Activated CD4-positive, alpha-beta T cell treated with anti-CD3 and anti-CD28 coated beads, Interleukin-2, amount 50 U/mL, for 48 hours (primary cell): ENCODE measurements at places on chromosomes 7 and 10.

- no peak for DNase-seq
Observed at GRCh38 chr7:157854066-157854891, 517.5 kb downstream of the DNAJB6 start.

GRCh38 chr7:30925117-30925516 is 13.5 kb downstream of the AQP1 start:
- no peak for DNase-seq

GRCh38 chr7:7510794-7511193 is 24.9 kb downstream of the COL28A1 start:
- no peak for DNase-seq

DNA sequence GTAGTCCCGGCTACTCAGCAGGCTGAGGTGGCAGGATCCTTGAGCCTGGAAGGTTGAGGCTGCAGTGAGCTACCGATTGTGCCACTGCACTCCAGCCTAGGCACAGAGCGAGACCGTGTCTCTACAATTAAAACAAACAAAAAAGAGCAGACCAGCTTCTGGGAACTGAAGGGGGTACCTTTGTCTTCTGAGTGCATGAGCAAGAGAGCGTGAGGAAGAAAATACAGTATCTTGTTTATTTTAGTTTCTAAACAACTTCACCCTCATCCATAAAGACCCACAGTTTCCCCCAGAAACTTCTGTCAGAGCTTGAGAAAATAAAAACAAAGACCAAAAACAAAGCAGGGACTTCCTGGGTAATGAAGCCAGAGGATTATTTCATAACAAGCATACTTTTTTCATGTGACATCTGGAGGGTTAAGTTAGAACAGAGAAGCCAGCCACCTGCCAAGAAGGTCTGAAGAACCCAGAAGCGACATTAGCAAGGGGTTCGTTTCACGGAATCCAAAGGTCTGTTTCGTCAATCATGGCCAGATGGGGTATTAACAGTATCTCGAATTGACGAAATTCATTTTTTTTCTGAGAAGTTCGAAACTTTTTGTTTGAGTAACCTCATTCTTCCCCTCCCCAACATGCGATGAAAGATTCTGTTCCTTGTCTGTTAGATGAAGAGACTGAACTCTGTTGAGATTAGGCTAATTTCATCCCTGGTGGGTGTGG is 10.2 kb upstream of the IL2RA start:
- no peak for DNase-seq

GRCh38 chr10:13890233-13891127 is 303.7 kb downstream of the PRPF18 start:
- DNase-seq: peak; percentile 15

DNA sequence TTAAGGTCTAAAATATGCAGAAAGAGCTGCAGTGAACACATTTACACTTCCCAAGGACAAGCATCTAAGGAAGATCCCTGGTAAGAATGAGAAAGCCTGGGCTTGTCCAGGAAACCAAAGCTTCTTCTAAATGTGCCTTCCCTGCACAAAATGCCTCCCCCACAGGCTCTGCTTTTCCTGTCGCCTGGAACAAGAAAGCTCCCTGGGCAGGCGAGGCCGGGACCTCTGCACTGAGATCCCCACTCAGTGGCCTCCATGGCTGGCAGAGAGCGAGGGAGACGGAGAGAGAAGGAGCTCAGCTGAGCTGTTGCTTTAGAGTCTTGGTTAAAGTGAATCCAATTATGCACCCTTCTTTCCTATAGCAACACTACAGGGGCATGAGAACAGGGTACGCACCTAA is 75.6 kb downstream of the AMZ1 start:
- no peak for DNase-seq

DNA sequence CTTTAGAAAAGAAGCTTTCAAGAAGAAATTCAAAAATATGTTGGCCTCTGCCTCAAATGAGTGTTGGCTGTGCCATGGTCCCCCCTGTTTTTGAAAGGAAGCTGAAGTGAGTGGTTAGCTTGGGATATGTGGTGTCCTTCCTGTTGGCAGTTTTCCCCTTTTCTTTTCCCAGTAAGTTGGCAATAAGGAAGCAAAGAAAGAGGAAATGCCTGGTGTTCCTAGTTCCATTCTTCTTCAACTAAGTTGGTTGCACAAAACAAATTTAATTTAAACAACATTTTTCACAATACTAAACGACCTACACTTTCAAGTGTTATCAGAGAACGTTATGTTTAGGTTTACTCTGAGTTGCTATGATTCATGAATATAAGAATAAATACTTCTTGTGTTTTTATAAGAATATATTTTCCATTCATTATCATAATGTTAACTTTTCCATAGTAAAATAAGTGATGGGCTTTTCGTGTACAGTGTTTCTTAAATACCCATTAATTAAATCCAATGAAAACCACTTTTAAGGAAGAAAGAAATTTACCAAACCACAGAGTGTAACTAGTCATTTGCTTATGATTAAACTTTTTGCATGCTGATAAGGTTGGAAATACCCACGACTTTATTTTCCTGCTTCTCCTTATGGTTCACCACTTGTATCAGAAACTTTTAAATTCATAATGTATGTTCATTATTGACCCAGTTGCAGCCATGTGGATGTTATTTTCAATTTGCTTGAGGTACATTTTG is 7.7 kb downstream of the HDAC9 start:
- DNase-seq: no peak

- no peak for DNase-seq
Observed at GRCh38 chr7:66380272-66380888, 175.2 kb downstream of the TPST1 start.

DNA sequence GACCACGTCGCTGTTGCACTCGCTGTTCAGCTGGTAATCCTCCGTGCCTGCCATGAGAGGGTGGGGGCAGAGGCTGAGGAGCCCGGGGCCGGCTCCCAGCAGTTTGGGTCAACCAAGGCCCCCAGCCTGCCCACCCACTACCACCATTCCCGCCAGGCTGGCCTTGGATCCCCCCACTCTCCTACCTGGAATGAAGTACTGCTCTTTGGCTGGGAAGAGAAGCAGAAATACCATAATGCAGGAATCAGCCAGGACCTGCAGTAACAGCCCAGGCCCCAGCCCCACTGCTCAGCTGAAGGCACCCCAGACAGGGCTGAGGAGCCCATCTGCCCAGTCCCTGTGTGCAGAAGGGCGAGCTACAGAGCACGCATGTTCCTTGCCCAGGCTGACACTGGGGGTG is 138.0 kb downstream of the SLIT1 start:
- no peak for DNase-seq

DNA sequence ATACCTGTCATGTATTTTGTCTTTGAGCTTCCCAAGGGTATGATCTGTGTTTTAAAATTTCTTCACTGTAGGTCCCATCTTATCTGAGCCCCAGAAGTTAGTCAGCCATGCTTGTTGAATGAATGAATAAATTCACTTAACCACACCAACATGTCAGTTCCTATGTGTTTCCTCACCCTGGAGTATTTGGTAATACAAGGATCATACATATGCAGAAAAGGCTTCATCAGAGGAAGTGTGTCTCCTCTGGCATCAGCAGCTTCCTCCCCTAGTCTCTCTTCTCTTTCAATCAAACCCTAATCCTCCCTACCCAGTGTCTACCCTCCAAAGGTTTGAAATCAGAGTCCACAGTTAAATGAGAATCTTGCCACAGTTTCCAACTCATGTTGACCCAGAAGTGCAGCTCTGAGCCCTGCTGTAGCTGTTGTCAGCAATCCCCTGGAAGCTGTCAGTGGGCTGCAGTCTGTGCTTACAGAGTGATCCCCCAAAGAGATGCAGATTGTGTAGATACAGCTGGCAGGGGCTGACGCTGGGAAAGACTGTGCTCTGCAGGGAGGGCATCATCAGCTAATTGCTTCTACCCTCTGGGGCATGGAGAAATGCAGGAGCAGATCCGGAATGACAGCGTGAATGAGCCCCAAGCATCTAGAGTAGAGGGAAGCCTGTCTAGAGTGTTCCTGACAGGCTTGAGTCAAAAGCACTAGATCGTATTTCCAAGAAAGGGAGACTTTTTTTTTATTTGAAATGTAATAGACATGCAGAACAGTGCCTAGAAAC is 105.0 kb upstream of the WDR11 start:
- no peak for DNase-seq

GRCh38 chr7:151520419-151521261 is 945 bp upstream of the RHEB start:
- DNase-seq: peak; percentile 52

DNA sequence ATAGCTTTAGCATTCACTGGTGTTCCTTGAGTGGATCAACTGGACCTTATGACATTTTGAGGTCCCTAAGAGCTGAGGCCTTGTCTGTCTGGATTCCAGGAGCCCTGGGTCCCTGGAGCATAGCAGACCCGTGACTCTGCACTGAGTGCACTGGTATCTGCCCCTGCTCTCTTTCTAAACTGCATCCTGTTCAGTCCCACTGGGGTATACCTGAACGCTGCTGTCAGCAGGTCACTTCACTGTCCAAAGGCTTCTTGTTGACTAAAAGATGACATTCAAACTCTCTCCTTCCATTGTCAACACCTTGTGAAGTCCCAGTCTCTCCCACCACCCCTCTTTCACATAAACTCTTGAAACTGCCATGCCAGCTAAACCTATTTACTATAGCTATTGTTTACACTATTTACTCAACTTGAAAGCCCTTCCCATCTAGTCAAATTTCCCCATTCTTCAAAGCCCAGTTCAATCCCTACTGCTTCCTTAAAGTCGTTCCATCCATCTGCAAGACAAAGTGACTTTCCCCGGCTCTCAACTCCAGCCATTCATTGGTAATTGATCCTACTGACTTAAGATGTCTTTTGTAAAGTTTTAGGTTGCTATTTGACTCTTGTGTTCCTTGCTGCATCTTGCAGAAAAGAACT is 523.3 kb downstream of the KCNMA1 start:
- DNase-seq: no peak

DNA sequence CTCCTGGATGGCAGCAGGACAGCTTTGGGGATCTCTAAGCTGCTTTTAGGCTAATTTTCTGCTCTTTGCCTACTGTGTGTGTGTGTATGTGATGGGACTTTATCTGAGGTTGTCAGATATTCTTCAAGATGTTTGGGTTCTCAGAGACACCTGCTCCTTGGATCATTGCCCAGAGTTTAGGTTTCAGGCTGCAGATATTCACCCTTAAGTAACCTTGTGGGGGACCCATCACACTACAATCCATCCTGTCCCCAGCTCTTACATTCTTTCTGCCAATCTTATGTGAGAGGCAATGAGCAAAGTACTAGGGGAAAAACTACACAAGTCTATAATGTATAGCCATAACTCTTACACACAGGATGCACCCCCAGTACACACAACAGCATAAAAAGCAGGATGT is 263.0 kb upstream of the ZWINT start:
- no peak for DNase-seq

GRCh38 chr10:90389876-90390275 is 468.0 kb downstream of the HTR7 start:
- no peak for DNase-seq

- DNase-seq: no peak
Observed at GRCh38 chr10:56646329-56647111, 285.5 kb upstream of the ZWINT start.

DNA sequence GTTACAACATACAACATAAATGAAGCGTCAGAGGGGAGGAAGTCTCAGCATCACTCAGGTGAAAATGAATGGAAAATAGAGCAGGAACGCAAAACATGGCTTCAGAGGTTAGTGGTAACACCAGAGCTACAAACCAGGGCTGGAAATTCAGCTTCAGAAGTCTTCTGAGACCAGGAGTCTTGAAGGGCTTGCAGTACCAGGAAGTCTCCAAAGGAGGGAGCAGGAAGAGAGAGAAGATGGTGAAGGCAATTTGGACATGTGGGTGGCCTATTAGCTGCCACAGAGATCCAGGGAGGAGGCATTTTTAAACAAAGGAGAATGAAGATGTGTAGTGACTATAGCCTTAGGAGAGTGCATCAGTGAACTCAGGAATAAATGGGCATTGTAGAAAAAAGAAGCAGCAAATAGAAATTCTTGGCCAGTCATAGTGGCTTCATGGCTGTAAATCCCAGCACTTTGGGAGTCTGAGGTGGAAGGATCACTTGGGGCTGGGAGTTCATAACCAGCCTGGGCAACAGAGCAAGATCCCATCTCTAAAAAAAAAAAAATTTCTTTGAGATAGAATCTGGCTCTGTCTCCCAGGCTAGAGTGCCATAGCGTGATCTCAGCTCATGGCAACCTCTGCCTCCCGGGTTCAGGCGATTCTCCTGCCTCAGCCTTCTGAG is 9.3 kb upstream of the TET1 start:
- peak; percentile 48 for DNase-seq

GRCh38 chr10:111732166-111732785 is 451.3 kb downstream of the GPAM start:
- DNase-seq: no peak

- no peak for DNase-seq
Observed at GRCh38 chr10:132402781-132403241, 5.8 kb downstream of the PWWP2B start.

- DNase-seq: no peak
Observed at GRCh38 chr10:46516660-46517416, 39.6 kb downstream of the GPRIN2 start.

- no peak for DNase-seq
Observed at GRCh38 chr7:30175636-30176147, 40.9 kb downstream of the MTURN start.

DNA sequence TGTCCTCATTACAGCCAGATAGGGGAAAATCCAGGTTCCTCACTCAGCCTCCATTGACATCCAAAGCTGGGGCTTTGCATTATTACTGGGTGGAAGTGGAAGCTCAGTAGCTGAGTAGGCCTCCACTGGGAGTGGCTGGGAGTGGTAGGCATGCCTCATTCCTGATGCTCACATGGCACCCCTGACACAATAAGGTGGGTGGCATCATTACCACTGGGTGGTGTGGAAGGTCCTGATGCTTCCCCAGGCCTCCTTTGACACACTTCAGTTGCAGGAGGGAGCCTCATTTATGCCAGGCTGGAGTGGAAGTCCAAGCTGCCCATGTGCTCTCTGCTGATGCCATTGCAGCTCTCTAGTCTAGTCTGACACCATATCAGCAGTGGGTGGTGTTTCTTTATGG is 48.2 kb upstream of the GPR141 start:
- DNase-seq: no peak

DNA sequence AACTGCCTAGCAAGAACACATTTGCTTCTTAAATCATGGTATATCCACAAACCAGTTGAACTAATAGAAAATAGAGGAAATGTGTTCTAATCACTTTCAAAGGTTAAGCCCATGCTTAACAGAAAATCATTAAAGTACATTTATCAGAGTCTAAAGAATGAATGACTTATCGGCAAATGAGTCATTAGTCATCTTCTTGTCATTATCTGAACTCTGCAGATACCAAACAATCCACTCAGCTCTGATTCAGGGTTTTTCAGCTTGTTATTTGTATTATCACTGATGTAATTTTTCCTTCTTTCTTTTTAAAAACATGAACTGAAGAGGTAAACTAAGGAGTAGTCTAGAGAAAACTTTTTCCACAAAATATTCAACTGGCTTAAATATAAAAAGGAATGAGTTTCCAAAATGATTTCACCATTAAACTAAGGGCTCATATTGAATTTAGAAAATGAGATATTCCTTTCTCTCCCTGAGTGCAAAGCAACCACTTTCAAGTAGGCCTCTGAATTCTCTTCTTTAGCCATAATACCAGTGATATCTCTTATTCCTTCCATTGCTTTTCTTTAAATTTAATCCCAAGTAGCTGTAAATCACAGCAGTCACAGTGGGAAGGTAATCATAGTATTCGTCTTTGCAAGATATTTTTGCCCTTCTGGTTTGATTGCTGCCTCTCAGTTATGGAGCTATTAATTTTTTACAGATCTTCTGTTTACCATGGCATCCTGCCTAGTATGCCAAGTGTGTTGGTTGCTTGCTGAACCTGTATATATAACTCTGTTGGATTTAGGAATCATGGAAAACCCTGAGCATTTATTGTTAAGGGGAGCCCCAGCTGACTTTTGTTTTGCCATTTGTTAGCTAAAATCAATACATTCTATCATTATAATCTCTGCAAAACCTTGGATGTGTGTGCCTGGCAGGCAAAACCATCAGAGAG is 125.1 kb downstream of the THSD7A start:
- no peak for DNase-seq
